ENCODE measurements at places on chromosomes 12 and 14. TPM values are rescaled to one million over a fixed set of nuclear protein-coding genes. Genes with fewer than 3 reads are reported as not detected.

GRCh38 chr12:123960029-123960735 is 12.4 kb downstream of the CCDC92 start:
- no peak for DNase-seq

The MMAB gene
- total RNA-seq: 42.9 TPM

- peak; percentile 80 for DNase-seq
Measured at GRCh38 chr12:49121047-49121696, 10.0 kb downstream of the TUBA1B start.

DNA sequence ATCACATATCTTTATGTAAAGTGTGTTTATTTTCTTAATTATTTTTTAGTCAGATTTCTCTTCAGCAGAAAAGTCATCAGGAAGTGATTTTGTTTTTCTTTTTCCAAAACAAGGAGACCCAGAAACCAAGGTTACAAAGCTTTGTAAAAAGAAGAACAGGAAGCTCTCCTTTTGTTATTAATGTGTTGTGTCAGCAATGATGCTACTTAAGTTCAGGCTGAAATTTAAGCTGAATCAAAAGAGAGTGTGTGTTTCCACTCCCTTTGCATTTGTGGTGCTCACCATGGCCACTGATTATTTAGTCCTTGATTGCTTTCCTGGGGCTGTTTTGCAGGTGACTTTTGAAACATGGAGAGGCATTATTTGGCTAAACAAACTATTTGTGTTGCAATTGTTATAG is 155.3 kb upstream of the ATP2B1 start:
- DNase-seq: no peak

DNA sequence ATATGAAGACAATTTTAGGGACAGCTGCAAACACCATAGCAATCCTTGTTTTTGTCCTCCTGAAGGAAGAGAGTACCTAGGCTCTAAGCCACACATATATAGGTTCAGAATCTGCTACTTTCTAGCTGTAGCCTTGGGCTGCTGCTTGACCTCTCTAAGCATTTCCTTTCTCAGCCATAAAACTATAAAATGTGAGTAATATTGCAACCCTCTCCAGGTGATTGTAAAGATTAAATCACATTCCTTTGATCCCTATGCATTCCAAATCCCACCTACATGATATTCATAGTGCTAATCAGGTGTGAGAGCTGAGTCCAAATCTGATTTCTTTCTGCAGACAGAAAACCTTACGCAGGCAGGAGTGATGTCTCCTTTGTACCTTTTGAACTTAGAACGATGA is 913.5 kb downstream of the VRK1 start:
- no peak for DNase-seq

The NANOG gene
- total RNA-seq: 0.16 TPM

DNA sequence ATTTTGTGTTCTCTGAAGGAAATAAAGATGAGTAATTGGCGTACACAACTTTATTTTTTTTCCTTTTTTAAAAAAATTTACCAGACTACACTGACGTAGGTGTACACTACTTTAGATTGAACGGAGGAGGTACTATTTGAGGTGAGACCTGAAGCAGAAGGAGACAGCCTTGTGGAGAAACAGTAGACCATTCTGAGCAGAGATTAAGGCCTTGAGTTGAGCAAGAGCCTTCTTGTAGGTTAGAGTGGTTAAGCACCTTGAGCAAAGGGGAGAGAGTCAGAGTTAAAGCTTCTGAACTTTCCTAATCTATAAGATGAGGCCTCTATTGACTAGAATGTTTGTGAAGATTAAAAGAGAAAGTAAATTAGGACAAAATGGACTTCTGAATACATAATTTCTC is 2.5 kb downstream of the LEMD3 start:
- DNase-seq: no peak

DNA sequence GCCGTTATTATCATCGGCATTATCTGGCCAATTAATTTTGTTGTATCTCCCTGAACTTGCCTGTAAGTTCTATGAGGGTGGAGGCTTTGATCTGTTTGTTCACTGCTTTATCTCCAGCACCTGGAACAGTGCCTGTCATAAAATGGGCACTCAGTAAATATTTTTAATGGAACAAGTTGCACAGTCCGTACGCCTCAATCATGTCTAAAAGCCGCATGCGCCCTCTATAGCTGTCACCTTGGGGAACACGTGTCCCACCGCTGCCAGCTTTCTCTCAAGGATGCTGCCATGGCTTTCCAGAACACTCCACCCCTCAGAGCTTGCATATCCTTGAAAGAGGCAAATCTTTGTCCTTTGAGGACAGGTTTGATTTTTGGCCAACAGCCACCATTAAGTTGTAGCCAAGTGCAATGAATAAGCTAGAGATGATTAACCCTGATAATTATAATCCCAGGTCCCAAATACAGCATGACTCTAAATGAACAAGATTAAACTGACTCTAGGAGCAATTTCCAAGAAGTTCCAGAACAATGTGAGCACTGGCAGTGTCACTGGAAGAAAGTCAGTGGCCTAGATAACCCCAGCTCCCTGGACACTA is 55.1 kb downstream of the ERH start:
- no peak for DNase-seq

GRCh38 chr14:60163693-60164092 is 1.5 kb downstream of the DHRS7 start:
- DNase-seq: peak; percentile 13

GRCh38 chr12:66115071-66115600 is 15.4 kb downstream of the LLPH start:
- DNase-seq: no peak

The ZDHHC22 gene
- not detected for total RNA-seq

DNA sequence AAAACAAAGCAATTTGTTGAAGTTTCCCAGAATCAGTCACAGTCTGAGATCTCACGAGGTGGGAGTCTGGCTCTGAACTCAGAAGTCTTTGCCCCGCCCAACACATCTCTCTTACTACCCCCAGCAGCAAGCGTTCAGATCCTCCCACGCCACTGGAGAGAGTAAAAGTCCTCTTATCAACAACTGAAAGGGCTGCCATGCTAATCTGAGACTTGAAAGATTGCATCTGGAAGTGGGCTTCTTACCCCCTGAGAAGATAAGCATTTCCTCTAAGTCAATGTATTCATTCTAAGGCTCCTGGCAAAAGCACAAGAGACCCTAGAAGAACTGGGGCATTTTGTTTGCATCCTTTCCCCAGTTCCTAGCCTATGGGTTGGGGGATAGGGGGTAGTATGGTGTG is 34.1 kb upstream of the STON2 start:
- no peak for DNase-seq

DNA sequence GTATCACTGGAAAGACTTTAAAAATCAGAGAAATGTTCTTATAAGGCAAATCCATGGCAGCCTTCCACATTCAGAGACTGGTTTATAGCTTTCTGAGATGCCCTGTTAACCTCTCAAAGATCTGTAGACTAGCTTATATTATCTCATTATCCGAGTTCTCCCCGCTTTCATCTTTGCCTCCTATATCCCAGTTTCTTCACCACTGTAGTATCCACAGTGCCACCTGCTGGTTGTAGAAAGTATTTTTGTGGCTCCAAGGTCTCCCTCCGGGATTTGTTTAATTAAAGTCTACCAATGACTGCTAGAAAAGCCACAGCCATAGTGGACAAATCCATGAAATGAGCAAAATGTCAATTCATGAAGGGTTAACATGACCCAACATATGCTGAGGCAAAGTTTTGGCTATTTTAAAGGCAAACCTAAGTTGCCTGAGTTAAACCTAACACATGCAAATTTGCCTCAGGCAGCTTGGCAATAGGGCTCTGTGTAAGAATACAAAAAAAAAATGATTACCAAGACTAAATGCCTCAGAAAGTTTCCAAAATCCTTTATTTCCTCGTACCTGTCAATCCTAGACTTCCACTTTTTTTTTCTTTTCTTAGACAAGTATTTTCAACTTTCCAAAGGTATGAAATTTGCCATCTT is 218.8 kb upstream of the BMP4 start:
- DNase-seq: peak; percentile 78

DNA sequence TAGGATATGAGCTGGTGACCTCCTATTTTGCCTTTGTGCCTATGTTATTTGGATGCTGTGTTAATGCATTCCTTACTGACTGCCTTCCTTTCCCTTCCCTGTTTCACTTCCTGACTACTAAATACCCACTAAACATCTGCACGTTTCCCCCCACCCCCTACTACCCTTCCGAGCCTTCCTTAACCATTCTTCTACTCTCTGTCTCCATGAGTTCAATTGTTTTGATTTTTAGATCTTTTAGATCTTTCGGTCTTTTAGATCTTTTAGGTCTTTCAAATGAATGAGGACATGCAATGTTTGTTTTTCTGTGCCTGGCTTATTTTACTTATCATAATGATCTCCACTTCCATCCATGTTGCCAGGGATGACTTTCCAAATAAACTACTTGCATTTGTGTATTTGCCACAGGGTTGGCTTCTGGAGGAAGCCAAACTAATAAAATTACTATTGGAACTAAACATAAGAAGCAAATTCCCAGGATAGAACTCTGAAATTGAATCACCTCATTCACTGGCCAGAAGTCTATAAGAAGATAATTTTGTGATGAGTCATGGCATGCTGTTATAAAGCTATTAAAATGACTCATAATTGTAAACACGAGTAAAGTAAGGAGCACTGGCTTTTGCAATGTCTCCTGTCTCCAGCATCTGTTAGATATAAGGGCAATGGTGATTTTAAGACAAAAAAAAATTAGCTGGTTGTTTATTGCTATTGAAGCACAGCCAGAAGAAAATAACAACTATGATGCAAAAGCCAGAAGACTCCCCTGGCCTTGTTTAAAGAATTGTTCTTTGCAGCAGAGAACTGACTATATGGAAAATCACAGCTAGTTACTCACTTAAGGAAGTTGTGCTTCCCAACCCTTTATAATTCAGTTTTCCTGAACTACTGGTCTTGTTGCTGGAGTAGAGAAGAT is 586.3 kb downstream of the LRFN5 start:
- no peak for DNase-seq

- DNase-seq: no peak
Measured at GRCh38 chr14:60251877-60252276, 2.9 kb downstream of the PPM1A start.

DNA sequence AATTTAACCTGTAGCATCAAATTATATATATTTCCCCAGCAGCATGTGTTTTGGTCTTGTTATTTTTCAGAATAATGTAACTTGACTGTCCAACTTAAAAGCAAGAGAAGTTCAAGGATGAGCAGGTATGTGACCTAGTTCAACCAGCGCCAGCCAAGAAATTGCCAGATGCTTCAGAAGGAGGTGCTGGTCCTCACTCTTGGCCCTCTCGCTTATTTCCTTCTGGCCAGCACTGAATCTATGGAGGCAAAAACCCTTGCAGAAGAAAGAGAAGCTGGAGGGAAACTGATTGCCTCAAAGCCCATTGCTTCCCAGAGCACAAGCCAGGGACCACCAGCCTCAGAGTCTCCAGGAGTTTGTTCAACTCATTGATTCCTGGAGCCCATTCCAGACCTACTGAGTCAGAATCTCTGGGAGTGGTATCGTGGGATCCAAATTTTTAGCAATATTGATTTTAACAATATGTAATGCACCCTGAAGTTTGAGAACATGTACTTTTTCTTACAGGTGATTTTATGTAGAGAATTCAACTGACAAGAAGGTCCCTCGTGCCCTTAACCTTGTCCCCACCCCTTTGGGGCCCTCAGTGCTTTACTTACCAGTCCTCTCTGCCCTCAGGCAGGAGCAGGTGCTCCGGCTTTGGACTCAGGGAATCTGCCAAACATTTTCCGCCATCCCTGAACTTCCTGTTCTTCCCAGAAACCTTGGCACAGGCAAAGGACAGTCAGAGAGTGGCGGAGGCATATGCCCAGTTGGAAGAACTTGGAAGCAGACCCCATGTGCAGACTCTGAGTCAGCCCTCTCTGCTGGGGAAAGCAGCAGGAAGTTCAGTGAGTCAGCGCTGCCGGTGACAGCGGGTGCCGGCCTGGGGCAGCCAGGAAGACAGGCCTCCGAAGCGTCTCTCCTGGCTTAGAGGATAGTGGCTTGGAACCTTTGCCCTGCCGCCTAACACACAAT is 10.4 kb downstream of the BEST3 start:
- DNase-seq: no peak

- no peak for DNase-seq
Measured at GRCh38 chr12:104966677-104967076, 8.6 kb upstream of the SLC41A2 start.

The KCNK10 gene
- 0.54 TPM for total RNA-seq
